ENCODE measurements at places on chromosomes 3 and 15.

- no peak for DNase-seq
These were observed 216.7 kb downstream of the PTPRG start for GRCh38 chr3:61778095-61778494.

DNA sequence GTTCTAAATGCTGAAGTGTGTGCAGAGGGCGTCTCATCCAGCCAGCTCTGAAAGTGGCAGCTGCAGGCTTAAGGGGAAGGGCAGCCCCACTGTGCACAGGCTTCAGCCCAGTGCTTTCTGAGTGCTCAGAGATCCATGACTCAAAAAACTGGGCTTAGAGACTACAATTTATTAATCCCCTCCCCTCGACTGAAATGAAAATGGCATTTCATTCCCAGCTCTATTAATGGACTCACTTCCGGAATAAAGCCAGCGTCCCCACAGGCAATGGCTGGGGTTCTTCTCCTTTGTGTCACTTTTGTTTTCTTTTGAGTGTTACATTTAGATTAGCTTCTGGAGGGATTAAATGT, 55.5 kb upstream of the PLXNA1 start:
- DNase-seq: no peak

DNA sequence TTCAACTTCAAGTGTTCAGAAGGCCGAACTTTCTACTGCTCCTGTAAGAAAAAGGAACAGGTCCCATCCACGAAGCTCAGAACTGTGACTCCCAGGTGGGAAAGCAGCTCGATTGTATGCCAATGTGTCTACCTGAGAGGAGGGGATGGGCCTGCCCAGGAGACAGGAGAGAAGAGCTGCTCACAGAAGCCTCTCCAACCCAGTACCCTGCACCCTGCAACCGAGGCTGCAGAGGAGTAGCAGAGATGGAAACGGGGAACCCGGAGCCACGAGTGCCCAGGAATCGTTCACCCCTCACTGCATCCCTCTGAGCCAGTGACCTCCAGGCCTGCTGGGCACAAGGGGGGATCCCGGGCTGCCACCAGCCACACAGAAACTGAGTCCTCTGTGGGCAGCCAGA, 86.5 kb upstream of the PRR23E start:
- no peak for DNase-seq

DNA sequence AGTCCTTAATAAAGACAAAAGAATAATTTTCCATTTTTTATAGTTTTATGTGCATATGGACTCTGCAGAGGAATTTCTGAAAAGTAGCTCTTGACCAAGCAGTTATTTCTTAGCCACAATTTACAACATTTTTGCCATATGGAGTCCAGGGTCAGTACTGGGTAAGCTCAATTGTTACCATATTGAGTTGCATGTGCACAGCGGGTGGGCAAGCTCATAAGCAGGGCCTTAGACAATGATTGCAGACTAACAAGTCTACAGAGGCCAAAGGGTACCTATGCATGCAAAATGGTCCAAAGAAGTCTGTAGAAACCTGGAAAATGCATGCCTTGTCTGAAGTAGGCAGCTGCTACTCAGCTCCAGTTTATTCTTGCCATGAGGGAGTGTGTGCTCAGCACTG, 19.0 kb upstream of the ARHGEF26 start:
- no peak for DNase-seq

DNA sequence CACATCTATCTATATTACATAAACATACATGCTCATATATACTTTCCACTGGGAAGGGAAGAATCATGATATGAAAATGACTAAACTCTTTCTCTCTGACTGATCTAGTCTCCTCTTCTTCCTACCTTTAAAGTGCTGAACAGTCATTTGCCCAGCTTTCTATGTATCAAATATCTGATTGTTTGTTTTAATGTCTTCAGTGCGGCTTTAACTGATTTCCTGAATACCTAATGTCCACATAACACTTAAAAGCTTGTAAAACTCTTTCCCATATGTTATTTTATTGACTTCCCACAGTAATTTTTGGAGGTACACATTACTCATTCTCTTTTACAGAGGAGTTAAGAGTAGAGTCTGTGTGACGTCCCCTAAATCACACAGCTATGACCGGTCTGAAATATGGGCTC, 28.2 kb downstream of the CPOX start:
- DNase-seq: no peak

Data from activated CD4-positive, alpha-beta memory T cell treated with anti-CD3 and anti-CD28 coated beads for 36 hours (primary cell).